ENCODE measurements at places on chromosomes 7 and 10.

GRCh38 chr7:31066516-31067130 lies 14.5 kb downstream of the ADCYAP1R1 start:
- no peak for DNase-seq

DNA sequence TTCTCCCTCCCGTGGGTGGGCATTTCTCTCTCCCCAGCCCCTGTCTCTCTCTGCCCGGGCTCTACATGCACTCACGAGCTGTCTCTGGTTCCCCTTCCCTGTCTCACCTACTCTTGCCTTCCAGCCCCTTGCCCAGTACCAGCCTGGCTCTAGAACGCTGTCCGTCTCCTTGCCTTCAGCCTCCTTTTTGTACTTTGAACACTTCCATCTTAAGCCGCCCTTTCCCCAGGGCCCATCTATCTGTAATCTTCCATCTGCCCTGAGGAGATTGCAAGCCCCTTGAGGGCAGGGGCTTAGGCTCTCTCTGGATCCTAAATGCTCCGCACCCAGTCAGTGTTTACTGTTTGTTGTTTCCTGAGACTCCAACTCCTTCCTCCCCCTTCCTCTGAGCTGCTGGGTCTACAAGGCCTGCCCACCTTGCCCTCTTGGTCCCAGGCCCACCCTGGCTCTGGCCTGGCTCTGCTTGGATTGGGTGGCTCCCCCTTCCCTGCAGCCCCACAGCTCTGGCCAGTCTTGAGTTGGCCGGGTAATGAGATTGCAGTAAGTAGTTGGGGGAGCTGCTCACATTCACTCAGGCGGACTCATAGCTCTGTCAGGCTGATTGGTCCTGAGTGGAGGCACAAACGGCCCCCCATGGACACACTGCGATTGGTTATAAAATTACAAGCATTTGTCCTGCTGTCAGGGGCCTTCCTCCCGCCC lies 28.3 kb downstream of the POLL start:
- DNase-seq = no peak

DNA sequence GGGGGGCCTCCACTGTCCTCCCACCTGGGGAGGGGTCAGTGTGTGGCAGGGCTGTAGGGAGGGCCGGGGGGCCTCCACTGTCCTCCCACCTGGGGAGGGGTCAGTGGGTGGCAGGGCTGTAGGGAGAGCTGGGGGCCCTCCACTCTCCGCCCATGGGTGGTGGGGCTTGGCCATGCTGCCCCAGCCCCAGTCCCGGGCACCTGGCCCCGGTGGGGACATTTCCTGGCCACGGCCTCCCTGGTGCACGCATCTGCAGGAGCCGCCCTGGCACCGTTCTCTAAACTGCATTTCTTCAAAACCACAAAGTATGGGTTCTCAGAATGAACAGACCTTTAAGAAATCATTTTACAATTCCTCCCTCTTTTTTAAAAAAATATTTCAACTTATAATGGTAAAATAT lies 89.3 kb upstream of the PDGFA start:
- no peak for DNase-seq

DNA sequence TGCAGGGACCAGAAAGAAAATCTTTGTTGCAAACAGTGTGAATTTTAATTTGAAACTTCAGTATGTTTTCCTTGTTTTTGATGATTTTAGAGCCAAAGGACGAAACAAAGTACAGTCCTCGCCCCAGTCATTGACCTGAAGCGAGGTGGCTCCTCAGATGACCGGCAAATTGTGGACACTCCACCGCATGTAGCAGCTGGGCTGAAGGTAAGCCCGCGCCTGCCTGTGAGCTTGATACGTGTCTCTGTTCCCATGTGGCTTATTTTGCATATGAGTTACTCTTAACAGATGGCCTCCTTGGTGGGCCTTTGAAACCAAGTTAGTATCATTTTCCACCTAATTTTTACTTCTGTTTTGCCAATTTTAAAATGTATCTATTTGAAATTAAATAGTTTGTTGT lies 12.3 kb downstream of the RBM17 start:
- DNase-seq = no peak

GRCh38 chr10:46229144-46229563 lies 57.6 kb upstream of the ANTXRL start:
- DNase-seq = no peak

DNA sequence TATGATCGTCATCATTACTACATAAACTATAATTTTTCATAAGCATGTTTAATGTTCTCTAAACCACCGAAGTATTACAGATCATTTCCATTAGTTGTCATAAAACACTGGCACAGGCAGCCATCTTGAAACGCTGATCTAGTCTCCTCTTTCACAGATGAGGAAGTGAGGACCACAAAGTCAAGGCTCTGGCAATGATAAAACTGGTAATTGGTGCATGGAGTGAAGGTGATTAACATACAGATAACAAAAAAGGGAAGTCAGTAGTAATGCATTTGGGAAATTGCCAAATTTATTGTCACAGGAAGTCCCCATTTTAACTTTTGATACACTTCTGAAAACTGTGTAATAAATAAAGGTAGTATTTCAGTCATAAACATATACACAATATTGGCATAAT lies 49.3 kb downstream of the FBXL13 start:
- no peak for DNase-seq

- DNase-seq = no peak
These were observed 35.4 kb upstream of the HBP1 start for GRCh38 chr7:107133396-107133795.

GRCh38 chr7:51262796-51263531 lies 53.6 kb downstream of the COBL start:
- DNase-seq = no peak

- no peak for DNase-seq
These were observed 225.2 kb upstream of the PRSS58 start for GRCh38 chr7:142482891-142483658.

GRCh38 chr10:121648493-121648892 lies 50.2 kb upstream of the FGFR2 start:
- DNase-seq = no peak

DNA sequence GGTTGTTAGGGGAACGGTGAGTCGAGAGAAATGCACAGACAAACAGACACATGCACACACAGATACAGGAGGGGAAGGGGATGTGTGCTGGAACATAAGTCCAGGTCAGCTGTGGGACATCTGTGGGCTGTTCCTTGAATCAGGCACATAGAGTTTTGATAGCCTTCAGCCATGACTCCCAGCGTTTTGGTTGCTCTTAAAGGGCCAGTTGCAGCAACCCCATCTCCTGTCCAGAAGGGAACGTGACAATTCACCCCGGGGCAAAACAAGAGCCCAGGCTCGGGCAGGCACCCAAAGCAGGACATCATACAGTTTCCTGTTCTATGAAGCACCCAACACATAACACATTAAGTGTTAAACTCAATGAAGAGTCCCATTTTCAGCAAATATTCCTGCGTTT lies 9.6 kb downstream of the INSYN2A start:
- no peak for DNase-seq

DNA sequence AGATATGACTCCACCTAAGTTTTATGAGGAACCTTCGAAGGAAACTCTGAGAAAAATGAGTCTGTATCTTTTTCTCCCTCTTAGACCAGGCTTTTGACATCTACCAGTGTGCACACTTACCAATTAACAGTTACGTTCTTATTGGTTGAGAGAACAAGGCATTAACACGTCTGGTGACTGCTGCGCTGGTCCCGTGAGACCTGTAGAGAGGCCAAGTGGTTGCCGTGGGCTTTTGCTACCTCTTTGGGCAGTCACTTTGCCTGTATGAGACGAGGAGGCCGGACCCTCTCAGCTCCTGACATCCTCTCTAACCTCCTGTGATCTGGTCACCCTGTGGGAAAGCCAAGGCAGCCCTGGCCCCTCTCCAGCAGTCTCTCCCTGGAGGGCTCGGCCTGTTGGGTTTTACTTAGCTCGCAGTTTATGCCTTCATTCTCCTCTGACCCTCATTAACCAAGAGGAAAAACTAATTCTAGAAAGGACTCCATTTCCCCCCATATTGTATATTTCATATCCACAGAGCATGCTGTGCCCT lies 513.9 kb upstream of the GALNT17 start:
- no peak for DNase-seq

GRCh38 chr7:86995052-86995725 lies 64.3 kb downstream of the ELAPOR2 start:
- no peak for DNase-seq

- no peak for DNase-seq
These were observed 136.4 kb downstream of the OAT start for GRCh38 chr10:124282326-124282725.

DNA sequence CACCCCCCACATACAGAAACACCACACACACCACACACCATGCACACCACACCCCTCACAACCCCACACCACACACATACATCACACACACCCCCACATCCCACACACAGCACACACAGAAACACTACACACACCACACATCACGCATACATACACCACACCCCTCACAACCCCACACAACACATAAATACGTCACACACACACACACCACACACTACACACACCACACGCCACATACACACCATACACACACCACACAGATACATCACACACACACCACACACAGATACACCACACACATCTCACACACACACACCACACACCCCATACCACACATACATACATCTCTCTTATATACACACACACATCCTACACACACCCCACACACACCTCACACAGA lies 126.2 kb downstream of the ANLN start:
- DNase-seq = no peak

DNA sequence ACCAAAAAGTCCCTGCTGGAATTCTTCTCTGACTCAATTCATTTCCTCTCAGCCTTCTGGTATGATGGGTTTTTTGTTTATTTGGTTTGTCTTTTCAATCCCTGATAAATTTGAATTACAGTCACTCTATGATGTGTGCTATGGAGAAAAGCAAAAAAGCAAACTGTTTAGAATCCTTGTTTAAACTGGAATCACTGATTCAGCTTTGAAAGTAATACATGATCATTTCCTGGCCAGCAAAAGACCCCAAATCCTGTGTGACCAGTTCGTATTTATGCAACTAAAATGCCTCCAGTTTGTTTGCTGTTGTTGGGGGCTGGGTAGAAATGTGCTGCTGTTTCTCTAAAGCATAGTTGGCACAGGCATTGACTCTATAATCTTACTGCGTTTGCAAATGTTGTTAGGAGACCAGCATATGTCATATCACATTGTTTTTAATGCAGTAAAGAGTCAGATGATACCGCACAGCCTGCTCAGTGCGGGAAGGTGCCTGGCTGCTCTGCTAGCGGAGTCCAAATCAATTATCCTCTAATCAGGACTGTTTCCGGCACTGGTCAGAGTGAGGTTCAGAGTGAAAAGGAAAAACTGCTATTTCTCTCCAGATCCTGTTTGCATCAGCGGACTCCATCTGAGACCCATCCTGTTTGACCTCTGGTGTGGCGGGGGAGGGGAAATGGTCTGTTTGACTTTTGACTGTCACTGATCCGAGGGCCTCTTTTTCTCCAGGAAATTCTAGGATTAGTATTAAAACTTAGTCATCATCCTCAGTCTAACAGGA lies 40.6 kb upstream of the ADD3 start:
- DNase-seq = peak; percentile 53

DNA sequence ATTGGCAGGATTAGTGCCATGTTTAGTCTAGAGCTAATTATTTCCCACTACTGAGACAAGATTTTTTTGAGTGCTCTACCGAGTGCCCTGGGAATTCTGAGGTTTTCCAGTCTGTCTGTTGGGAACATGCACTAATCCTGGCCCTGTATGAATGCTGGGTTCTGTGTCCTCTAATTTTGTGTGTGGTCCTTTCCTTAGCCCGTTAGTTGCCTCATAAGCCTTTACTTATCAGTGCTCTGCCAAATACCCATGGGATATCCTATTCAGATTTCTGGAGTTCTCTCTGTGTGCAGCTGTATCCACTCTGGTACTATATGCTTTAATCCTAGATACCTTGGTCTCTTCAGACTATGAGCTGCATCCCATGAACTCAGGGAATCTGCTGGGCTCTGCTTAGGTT lies 13.1 kb downstream of the CSGALNACT2 start:
- DNase-seq = no peak

DNA sequence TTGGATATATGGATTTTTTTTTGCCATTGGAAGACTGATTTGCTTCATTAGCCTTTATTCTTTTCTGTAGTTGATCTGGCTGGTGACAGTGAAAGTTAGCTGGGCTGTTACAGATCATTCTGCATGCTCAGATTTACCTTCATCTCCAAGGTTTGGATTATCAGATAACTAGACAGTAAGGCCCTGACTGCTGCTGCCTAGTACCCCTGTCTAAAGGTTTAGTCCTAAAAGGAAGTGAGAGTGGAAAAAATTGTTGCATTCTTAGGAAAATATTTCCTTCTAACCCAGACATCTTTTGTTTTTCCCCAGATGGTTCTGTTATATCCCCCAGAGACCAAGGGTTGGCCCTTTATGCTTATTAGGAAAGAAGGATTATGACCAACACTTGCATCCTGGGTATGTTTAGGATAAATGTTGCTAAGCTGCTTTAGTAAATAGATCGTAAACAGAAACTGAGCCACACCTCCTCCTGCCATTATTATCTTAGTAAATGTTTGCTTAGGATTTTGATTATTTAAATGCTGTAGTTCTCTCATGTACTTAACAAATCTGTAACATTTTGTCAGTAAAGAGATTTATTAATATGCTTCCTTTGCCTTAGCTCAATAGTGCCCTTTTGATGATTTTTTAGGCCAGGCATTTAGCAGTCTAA lies 44.4 kb downstream of the MCU start:
- DNase-seq = peak; percentile 12

- no peak for DNase-seq
These were observed 48.6 kb upstream of the KIF5B start for GRCh38 chr10:32104622-32105509.

DNA sequence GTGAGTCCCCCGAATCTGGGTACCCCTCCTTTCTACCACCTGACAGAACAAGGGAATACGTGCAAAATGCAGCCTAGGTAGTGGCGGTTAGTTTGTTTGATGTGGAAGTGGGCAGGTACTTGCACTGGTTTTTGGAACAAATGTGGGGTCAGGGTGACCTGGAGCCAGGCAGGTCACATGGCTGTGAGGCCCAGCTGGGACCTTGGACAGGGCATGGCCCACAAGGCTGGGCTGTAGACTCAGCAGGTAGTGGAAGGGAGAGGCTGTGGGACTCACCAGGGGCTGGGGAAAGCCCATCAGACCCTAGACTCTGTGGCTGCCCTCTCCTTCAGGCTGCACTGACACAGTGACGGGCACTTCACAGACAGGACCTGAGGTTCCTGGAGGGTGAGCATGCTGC lies 159.9 kb upstream of the ADCY1 start:
- no peak for DNase-seq

DNA sequence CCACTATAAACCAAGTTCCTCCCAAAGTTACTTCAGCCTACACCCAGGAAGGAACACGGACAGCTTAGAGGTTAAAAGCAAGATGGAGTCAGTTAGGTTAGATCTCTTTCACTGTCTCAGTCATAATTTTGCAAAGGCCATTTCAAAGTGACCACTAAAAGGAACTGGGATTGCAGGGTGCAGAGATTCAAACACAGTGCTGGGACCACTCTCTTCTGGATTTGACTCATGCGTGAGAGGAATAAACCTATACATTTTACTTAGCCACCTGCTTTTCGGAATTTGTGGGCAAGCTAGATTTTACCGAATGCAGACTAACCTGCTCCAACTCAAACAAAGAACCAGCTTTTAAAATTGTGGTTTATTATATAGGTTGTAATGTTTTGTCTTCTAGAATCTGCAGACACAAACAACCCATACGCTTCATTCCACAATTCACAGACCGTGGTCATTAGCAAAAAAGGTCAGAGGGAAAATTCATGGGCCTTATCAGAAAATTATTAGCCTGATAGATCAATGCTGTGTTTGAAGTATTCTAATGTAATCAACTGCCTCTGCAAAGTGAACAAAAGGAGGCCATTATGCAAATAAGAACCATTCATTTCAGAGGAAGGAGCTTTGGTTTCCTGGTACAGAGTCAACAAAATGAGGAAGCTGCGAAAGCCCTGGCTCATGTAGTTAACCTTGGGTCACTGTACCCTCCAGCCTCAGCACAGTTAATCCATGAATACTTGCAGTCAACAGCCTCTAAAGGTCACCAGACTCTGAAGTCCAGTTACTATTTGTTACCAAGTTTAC lies 342.7 kb upstream of the KLF6 start:
- no peak for DNase-seq
